ENCODE measurements at places on chromosomes 3 and 15.
A peak's percentile ranks its signal among the peaks of the same experiment; 100 is the strongest.

DNA sequence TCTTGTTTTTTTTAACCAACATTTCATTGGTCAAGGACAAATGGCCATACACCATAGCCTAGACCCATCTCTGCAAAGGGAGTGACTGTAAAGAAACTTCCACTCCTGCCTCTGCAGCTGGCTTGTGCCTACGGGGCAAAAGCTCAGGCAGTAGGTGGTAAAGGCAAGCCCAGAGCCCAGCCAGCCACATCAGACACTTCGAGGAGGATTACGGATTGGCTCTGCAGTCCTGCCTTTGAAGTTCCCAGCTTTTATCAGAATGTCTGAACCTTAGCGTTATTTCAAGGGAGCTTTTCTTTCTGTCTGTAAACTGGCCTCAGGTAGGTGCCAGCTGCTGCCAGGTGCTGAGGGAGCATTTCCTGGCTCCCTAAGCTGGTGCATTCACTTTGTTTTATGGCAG, 15.6 kb downstream of the ZNF710 start:
- DNase-seq = no peak

DNA sequence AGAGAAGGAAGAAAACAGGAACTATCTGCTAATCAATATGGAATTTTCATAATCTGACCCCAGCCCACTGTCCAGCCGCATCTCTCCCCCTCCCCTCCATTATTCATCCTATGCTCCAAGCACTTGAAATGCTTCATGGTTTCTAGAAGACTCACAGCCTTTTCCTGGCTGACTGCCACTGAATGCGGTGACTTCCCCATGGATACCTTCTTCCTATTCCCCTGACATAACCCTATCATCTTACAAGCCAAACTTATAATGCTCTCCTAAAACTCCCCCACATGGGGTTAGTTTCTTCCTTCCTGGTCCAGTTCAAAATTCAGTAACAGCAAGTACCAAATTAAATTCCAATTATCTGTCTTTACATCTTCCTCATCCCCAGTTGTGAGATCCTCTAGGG, 31.2 kb upstream of the PTX3 start:
- DNase-seq = peak; percentile 90

DNA sequence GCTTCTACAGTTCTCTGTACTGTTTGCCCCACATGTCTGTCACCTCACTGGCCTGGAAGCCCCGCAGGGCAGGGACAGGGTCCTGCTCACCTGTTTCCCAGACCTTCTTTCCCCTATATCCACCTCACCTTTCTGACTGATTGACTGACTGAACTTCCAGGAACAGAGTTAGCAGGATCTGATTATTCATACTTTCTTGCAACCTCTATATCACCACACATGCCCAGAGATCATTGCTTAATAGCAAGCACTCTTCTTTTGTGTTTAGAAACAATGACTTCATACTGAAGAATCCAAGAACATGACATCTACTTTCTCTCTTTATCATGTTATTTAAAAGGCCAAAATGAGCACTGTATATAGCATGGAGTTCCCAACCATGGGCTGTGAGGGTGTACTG, 18.0 kb upstream of the CLEC3B start:
- DNase-seq = peak; percentile 24

- DNase-seq = peak; percentile 86
These were observed 924 bp upstream of the SIN3A start for GRCh38 chr15:75452364-75452864.

DNA sequence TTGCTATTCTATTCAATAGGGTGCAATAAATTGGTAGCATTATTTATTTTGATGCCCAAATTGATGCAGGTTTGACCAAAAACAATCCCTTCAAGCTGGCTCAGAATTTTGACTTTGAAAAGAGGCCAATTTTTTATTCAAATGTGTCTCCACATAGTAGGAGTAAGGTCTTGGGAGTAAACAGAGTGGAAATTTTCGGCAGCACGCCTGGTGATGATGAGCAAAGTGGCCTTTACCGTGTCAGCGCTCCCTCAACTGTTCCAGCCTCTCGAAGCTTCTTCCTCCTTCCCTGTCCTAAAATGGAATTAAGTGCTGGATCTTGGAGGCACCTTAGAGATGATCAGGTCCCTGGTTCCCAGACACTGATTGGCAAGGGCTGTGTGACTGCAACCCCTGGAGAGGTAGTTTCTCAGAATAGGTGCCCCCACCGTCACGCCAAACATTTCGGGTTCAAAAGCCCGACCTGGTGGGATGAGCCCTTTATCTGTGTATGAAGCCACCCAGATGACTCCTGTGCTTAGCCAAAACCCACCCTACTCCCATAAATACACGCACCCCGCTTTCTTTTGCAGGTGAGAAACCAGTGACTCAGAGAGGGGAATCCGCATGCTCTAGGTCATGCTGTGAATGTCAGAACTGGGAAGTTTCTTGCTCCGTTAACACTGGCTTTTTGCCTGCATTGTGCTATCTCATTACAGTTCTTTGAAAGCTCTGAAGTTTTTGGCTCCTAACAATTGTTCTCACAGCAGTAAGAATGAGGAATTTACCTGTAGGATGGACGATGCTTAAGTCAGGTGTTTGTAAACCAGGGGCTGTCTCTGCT, 89.1 kb downstream of the CRYGS start:
- no peak for DNase-seq

DNA sequence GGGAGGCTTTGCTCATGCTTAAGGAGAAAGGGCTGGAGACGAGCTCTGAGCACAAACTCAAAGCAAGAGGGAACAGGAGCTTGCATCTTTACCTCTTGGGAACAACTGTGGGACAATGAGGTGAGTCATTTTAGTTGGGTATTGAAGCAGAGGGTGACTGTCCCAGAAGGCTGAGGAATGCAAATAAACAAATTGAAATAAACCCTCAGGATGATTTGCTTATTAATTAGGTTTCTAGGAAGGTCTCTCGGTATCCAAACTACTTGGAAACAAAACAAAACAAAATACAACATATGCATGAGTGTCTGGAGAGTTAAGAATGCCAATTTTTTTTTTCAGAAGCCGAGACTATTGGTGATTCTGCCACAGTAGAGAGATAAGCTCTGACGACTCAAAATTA, 38.4 kb upstream of the CACNA2D3 start:
- peak; percentile 55 for DNase-seq

DNA sequence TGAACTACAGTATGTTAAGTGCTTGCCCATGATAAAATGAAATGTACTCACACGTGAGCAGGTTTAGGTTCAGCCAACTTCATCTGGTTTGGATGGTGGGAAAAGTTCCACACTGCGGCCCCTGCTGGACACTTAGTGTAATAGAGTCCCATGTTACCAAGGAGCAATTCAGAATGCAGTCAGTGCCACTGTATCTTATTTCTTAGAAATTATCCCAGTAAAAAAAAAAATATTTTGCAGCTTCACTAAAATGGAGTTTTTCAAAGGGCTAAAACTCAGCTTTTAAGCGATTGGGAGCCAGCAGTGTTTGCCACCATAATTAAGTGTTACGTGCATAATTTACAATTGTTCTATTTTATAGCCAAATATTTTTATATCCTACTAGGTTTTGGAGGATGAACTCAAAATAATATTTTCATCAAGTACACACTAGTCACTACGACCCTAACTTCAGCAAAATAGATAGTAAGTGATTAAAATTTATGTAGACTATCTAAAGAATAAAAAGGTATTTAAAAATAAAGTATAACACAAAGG, 371.7 kb upstream of the GBE1 start:
- peak; percentile 41 for DNase-seq

DNA sequence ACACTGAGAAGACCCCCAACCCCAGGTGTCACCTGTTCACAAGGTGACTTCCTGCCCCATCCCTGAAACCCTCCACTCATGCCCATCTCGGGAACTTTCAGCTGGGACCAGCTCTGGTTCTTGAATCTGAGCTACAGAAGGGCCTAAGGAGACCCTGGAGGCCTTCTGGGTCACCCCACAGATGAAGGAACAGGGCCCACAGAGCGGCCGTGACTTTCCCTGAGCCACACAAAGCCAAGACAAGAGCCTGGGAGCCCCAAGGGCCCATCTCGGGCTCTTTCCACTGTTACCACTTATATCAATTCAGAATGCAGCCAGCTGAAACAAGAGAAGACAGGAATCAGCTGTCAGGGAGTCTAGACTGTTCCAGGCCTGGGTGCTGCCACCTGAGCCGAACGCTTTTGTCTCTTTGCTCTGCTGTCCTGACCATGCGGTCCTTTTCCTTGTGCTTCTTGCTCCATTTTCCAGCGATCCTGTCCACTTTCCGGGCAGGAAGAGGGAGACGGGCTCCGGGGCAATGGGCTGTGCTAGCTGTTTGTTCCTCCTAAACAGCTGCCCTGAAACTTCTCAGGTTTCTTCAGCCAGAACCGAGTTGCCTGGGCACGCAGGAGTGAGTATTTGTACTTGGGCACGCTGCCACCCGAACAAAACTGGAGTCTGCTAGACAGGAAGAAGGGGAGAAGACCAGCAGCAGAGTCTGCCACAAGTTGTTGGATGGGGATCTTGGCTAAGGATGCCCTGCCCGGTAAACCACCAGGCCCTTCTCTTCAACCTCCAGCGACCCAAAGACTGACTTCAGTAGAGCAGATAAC, 28.0 kb upstream of the PIGZ start:
- no peak for DNase-seq

DNA sequence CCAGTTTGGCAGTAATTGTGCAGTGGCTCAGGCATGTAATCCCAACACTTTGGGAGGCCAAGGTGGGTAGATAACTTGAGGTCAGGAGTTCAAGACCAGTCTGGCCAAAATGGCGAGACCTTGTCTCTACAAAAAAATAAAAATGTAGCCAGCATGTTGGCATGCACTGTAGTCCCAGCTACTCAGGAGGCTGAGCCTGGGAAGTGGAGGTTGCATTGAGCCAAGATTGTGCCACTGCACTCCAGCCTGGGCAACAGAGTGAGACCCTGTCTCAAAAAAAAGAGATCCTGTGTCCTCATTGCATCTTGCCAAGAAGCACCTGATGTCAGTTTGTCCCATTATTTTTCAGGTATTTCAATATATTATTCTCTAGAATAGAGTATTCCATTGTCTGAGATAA, 61.8 kb downstream of the CRTC3 start:
- no peak for DNase-seq

DNA sequence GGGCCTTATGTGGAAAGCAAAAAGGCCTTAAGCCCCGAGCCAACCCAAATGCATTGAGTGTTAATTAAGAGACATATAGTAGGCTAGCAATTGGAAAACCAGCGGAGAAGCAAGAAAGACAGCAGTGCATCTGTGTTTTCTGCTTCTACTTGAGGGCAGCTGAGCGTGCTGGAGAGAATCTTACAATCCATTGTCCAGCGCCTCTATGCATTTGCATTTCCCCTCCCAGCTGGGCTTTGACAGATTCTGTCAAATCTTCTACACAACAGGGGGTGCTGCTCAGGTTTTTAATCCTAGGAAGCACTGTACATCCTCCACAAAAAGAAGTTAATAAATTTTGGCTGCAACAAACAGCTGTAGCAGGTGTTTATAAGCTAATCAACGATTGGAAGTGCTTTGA, 23.9 kb downstream of the SSR3 start:
- DNase-seq = no peak

DNA sequence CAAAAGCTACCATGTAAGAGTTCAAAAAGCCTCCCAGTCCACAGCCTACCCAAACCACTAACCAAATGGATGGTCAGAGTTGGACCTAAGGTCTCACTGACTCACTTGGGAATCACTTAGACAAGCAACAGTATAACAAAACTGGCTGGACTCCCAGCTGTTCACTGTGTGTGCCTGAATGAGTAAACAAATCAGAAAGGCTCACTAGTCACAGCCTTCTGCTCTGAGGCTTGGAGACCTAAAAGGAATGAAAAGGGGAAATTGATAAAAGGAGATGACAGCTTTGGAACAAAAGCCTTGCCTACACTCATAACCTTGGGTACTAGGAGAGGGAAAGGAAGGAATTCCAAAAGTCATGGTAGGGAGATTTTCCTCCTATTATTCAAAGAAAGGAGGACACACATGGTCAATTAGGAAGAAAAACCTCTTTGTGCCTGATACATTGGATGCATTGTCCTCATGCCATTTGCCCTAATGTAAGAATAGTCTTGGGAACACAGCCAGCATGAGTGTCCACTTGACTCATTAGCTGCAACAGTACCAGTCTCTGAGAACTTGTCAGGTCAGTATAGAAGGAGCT, 92.3 kb downstream of the FRMD5 start:
- DNase-seq = peak; percentile 99

DNA sequence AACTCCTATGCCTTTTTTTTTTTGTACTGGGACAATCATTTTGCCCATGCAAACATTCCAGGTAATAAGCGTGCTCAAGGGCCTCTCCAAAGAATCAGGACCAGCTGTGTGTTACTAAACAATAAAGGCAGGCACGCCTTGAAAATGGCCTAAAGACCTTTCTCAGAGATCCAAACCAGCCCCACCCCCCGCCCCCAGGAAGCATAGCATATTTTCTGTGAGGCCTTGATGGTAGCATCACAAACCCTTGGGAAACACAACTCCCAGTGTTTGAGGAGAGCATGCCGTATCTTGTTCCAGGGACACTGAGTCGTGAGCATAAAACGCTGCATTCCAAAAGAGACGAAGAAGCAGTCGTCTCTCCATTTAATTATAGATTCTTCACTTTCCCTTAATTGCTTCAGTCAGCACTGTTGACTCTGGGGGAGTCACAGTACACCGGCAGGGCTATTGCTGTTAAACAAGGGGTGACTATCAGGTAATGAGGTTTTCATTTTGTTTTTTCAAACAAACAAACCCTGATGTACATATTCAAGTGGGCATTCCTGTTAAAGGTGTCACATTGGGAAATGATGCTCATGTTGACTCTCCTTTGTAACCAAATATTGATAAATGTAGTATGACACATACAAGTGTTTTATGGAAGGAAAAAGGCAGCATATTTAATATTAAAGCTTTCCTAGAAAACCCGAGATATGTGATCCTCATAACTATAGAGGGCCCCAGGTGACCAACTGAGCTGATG, 4.4 kb upstream of the TPM1 start:
- no peak for DNase-seq

DNA sequence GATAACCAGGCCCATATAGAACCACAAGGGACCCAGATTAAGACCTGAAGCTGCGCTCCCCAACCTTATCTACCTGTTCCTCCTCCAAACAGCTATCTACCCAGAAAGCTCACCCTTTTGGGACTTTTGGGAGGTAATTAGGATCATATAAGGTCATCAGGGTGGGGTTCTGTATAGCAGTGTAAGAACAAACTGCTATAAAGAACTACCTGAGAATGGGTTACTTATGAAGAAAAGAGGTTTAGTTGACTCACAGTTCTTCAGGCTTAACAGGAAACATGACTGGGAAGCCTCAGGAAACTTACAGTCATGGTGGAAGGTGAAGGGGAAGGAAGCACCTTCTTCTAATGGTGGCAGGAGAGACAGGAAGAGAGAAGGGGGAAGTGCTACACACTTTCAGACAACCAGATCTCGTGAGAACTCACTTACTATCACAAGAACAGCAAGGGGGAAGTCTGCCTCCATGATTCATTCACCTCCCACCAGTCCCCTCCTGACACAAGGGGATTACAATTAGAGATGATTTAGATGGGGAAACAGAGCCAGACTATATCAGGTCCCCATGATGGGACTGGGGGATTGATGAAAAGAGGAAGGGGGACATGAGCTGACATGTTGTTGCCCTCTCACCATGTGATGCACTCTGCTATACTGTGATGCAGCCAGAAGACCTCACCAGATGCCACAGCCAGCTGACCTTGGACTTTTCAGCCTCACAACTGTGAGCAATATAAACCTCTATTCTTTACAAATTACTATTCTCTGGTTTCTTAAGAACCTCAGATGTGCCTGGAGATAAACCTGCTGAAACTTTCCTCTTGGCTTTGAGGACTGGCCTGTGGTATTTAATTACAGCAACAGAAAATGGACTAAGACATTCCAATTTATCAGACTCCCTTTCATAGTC, 15.3 kb upstream of the FMN1 start:
- DNase-seq = no peak

GRCh38 chr15:40852529-40852928, 8.7 kb downstream of the SPINT1 start:
- DNase-seq = no peak

Measured in M059J (cell line).